AG04449 (cell line): ENCODE measurements at places on chromosomes 7 and 10.

DNA sequence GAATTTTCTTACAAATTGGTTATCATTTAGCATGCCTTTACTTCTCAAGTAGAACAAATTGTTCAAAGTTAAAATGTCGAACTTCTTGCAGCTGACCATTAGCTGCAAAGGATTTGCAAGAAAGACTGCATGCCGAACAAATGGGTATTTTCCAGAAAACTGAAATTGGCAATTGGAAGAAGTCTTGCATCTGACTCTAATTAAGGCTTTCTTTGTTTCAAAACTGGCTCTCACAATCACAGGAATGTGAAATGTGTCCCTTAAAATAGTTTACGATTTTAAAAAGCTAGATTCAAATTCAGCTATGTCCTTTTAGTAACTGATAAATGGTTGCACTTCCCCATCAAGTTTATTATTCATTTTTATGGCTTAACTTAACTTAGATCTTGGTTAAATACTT, 207.9 kb downstream of the ARL4A start:
- no peak for DNase-seq

GRCh38 chr7:97026715-97027426, 2.2 kb upstream of the DLX5 start:
- no peak for DNase-seq

- DNase-seq, result no peak
Observed at GRCh38 chr7:23742051-23742450, 32.0 kb downstream of the STK31 start.

GRCh38 chr7:116021237-116021636, 9.3 kb downstream of the TFEC start:
- DNase-seq, result no peak

DNA sequence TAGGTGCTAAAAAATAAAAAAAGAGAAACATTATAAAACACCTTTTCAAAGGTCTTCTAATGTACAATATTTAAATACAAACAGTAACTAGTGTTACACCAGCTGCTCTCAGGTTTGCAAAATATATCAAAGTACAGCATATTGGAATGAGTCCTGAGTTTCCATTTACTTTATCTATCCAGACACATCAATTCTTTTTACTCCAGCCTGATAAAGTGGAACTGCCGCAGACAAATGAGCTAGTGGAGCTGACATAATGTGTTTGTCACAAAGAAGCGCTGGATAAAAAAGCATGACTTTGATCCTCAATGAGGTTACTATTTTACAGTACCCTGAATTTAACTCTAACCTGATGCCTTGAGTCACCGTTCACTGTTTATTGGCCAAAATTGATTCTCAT, 1243.1 kb downstream of the GATA3 start:
- no peak for DNase-seq

- DNase-seq, result no peak
Observed at GRCh38 chr10:79072041-79072441, 3.3 kb downstream of the ZMIZ1 start.

DNA sequence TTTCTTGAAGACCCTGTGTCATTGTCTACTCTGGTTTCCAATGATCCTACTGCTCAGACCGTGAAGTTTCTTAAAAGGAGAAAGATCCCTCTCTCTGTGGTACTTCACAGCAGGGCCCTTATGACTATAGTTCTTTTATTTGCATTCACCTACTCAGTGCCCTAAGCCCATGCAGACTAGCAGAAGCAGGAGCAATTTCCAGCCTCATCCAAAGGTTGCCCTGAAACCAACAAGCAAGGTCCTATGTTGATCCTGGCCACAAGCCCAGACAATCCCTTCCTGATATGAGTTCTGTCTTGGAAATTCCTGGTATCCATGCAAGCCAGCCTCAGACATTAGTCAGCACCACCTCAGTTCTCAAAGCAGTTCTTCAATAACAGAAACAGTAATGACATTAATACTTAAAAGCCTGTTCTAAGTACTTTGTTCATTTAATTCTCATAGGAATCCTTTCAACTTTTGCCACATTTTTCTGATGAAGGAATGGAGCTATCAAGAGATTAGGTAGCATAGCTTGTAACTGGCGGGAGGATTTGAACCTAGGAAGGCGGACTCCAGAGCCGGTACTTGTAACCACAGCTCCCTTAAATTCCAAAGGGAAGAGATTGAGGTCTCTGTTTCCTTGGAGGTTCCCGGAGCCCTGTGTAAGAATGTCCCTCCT, 58.1 kb upstream of the ST8SIA6 start:
- peak; percentile 93 for DNase-seq

- DNase-seq, result no peak
Observed at GRCh38 chr10:22251751-22252223, 34.0 kb upstream of the EBLN1 start.

- DNase-seq, result no peak
Observed at GRCh38 chr10:110840225-110840922, 31.4 kb upstream of the PDCD4 start.

GRCh38 chr7:8566016-8566415, 132.6 kb downstream of the NXPH1 start:
- no peak for DNase-seq

- no peak for DNase-seq
Observed at GRCh38 chr10:78920011-78920410, 148.8 kb upstream of the ZMIZ1 start.

- DNase-seq, result no peak
Observed at GRCh38 chr10:88857831-88858230, 6.2 kb upstream of the ANKRD22 start.

- no peak for DNase-seq
Observed at GRCh38 chr7:17968791-17969715, 28.8 kb upstream of the SNX13 start.

- no peak for DNase-seq
Observed at GRCh38 chr10:31754803-31755624, 173.6 kb downstream of the ARHGAP12 start.

DNA sequence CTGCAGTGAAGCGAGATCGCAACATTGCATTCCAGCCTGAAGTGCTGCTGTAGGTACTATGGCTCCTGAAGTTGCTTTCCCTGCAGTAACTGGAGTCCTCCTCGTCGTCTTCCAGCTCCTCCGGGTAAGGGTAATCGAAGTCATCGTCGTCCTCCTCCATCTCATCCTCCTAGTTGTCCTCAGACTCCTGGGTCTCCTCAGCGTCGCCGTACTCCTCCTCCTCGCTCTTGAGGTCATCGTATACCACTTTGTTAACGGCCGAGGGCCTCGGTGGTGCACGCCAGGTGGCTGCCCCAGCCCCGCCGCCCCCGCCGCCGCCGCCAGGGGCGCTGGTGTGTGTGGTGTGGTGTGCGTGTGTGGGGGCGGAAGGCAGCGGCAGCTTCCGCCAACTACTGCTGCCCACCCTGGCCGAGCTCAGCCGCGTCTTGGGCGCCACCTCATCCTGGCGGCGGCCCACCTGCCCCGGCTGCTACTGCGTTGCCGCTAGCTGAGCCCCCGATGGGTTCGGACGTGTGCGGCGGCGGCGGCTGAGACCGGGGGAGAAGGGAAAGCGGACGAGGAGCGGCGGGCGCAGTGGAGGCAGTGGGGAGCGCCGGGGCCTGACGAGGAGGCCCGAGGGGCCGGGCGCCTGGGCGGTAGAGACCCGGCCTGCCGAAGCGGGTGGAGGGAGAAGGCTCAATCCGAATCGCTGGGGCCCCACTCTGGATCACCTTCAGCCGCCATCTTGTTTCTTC, 11.8 kb upstream of the ACBD5 start:
- no peak for DNase-seq

DNA sequence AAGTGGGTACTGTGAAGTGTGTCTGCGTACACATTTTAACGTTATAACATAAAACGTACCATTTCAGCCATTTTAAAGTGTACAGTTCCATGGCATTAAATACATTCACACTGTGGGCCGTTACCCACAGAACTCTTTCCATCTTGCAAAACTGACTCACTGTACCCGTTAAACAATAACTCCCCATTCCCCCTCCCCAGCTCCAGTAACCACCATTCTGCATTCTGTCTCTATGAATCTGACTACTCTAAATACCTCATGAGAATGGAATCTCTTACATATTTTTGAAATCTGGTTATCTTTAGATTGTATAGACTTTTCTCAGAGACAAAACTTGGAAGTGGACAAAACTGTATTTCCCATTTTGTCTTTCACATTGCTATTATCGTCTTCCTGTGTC, 9.3 kb downstream of the ARL3 start:
- no peak for DNase-seq

DNA sequence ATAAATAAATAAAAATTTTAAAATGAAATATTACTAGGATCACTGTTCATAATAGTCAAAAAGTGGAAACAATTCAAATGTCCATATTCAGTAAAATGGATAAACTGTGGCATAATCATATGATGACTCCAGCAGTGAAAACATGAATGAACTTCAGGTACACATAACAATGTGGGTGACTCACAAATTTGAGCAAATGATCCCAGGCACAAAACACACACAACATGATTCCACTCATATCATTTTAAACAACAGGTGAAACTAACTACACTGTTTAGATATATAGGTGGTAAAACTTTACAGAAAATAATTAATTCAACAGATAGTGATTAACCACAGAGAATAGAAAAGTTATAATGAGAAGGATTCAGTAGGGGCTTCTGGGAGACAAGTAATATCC, 14.7 kb upstream of the SAMD8 start:
- DNase-seq, result no peak

DNA sequence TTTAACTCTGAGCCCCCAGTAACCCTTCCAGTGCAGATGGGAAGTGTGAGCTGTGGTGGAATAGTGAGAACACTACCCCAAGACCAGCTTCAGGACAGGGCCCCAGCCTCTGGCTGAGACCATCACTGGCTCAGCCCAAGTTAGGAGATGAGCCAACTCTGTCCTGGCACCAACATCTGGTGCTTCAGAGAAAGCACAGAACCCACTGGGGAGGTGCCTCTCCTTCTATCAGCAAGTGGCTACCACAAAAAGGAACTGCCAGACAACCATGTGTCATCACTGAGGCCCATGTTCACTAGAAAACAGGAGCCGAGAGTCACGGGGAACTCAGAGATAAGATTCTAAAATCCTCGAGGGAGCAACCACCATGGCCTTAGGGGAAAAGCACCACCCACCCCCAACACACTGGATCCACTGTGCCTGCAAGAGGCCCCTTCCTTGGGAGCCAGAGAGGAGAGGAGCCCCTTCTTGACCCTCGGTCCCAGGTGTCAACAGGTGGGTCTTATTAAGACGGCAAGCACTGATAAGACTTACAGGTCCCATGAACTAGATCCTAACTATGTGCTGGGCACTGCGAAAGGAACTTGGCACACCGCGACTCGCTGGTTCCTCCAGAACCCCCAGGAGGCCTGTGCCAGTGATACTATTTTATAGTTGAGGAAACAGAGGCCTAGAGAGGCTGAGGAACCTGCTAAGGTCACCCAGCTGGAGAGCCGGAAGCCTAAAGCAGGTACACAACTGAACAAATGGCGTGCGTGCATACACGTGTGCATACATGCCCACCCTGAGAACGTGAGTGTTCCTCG, 102.7 kb downstream of the FAM53B start:
- DNase-seq, result no peak

DNA sequence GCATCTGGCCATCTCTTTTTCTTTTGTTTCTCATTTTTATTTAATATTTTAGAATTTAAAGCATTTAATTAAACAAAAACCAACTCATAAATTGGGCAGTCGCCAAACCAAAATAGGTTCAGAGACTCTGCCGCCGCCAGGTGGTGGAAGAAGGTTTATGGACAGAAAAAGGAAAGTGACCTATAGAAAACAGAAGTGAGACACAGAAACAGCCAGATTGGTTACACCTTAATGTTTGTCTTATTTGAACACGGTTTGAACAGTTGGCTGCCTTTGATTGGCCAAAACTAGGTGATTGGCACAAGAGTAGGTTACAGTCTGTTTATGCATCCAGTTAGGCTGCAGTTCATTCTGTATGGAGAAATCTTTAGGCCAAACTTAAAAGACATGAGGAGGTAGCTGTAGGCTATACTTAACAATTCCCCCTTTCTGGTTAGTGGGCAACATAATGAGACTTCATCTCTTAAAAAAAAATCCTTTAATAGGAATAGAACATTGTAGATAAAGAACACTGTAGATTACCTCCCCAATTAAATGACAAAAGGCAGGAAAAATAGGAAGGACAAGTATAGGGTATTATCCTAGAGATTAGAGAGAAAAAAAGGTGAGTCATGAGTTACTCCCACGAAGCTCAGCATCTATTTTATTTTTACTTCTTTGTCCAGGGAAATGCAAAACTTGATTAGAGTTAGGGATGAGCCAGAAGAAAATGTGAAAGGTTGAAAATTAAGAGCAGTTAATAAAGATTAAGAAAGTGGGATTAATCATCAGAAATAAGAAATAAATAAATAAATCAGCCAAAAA, 23.9 kb upstream of the CYCS start:
- no peak for DNase-seq

GRCh38 chr7:154424350-154424749, 372.2 kb downstream of the DPP6 start:
- no peak for DNase-seq

DNA sequence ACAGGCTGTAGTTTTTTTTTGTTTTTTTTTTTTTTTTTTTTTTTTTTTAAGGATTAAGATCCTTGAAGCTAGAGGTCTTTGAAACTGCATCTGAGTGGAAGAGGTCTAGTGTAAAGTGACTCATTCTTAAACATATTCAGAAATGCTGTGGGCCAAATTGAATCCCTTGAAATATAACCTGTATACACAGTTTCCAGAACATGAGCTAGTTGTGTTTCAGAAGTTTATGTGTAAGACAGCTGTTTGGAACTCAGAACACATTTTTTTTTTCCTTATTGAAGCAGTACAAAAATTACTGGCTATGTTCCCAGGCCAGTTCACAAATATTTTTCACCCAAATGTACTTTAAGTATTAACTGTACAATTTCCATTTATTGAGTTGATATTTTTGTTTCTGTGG, 67.9 kb downstream of the PPP1R9A start:
- no peak for DNase-seq

DNA sequence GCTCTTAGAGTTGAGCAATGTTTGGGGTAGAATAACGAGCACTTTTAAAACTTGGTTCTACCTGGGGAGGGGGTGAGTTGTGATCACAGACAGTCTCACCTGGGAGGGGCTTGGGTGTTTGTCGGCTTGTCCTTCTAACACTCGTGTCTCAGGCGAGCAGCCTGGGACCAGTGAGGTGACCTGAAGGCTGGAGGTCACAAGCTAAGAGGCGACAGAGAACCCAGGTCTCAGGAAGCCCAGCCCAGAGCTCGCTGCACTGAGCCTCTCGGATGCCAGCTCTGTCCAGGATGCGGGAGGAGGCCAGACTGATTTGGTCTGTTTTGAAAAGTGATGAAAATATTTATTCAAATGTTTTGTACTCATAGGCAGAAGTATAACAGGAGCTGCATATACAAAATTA, 11.8 kb downstream of the HTRA1 start:
- no peak for DNase-seq

DNA sequence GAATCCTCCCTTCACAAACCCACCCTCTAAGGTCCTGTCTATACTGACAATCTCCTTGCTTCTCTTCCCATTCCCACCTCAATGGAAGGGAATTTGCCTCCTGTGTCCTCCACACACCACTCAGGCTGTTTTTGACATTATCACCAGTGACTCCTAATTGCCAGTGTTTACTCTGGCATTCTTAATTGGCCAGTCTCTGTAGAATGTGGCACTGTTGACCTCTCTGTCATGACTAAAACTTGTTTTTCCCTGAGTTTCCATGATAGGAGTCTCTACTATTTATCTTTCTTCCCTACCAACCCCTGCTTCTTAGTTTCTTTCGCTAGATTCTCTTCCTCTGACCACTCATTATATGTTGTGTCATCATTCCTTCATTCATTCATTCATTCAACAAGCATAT, 12.1 kb downstream of the SLC16A12 start:
- DNase-seq, result no peak
